SHP77 treated with DMSO at 0.1 percent for 48 hours (cell line): ENCODE measurements at places on chromosomes 1 and 21.

DNA sequence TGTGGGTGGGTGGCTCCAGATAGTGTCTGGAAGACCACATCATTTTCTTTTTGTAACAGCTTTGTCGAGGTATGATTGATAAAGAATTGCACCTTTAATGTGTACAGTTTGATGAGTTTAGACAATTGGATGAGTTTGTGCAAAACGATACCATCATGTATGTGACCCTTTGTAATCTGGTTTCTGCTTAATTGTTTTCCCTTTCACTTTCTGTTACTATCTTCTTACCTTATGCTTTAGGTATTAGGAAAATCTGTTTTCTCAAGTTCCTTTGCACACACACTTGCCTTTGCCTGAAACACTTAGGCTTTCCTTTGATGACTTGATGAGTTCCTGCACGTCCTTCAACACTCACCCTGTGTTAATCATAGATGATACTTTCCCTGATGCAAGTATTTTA is 6.8 kb downstream of the OR10Z1 start:
- no peak for DNase-seq

GRCh38 chr1:227320476-227320875 is 2.2 kb upstream of the CDC42BPA start:
- no peak for DNase-seq

GRCh38 chr1:107787299-107787698 is 177.7 kb downstream of the VAV3 start:
- no peak for DNase-seq

- no peak for DNase-seq
Measured at GRCh38 chr1:54610601-54611580, 12.4 kb downstream of the FAM151A start.

DNA sequence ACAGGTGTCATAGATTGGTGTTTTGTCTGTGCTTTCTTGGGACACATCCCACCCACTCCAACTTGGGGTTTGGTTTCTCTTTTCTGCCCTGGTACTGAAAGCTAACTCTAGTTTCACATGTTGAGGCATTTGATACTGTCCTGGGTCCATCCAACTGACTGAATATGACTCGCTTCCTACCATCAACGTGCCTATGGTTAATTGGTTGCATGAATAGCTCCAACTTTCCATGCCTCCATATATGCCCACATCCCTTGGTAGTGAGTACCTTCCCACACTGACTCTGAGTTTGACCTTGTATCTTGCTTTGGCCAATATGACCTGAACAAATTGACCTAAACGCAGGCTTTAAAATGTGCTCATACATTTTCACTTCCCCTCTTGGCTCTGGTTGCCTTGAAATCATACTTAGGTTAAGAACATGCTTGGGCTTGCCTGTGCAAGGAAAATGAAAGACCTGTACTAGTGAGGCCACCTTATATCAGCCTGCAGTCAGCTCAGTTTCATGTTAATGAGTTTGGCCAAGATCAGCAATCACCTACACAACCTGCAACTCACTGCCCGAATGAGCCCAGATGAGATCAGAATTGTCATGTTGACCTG is 81.0 kb upstream of the KCNK2 start:
- DNase-seq = no peak

DNA sequence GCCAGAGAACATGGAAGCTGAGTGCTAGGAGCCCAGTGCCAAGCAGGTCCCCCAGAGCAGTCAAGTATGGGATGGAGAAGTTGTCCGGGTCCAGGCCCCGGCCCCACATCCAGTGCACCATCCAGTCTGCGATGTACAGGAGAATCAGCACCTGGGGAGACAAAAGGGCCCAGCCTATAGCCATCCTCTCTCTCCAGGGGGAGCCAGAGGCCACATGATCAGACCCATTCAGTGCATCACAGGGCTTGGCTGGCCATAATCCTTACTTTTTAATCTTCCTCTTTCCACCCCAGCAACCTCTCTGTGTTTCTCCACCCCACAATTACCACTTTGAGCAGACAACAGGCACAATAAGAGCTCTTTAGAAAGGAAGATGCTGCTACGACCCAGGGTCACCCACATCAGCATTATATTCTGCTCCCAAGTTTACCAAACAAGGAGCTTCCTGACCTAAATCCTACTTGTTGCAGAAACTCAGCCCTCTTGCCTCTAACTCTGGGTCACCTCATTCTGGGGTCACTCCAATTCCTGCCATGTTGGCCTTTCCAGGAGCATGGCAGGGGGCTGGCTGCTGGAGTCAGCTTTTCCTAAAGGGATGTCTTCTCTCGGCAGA is 16.4 kb upstream of the RAB29 start:
- DNase-seq = no peak

GRCh38 chr1:204498981-204499380 is 4.4 kb upstream of the PIK3C2B start:
- no peak for DNase-seq

- DNase-seq = no peak
Measured at GRCh38 chr1:13947658-13948057, 247.7 kb downstream of the PRDM2 start.

DNA sequence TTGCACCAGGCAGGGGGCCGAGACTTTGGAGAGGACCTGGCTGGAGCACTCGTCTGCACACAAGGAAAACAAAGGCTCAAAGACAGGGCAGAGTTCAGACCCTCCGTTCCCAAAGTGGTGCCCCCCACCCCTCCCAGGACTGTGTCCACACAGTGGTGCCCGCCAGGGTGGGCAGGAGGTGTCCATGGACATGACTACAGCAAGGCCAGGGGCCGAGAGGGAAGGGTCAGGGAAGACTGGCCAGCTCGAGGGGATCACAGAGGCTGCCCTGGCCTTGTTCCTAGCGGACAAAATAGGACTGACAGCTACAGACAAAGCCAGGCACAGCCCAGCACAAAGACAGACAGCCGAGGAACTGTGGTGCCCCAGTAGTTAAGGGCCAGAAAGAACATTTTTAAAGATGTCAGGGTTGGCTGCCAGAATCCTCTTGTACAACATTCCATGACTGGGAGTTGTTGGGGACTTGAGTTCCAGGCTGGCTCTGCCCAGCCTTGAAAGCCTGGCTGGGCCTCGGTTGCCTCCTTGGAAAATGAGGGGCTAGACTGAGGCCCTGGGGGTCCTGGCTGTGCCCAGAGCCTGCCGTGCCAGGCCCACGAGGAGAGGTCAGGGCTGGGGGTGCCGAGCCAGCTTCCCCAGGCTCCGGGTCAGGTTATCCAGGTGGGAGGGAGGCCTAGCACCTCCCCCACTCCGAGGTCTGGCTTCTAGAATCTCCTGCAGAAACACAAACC is 63.7 kb downstream of the SLX9 start:
- no peak for DNase-seq

DNA sequence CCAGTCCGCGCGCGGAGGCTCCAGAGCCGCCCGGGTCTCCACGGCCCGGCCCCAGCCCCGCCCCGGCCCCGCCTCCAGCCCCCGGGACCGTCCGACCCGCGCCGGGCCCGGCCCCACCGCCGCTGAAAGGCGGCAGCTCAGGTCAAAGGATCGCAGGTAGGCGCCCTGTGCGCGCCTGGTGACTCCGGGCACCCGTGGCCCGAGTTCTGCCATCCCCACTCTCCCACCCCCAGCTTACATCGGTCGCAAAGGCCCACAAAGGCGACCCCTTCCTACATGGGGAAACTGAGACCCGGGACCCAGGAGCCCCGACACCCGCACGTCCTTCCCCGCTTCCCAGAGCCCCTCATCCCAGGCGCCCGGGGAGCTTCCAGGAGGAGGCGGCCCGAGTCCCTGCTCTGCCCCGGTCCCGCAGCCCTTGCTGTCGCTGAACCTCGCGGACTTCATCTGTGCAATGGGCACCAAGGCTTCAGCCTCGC is at the start of gene TMEM200B:
Gene TMEM200B (minus strand): TSS at position 17 of the 479 bp plus-strand sequence. CDS start 2,075 bp downstream, outside the sequence.
- no peak for DNase-seq

DNA sequence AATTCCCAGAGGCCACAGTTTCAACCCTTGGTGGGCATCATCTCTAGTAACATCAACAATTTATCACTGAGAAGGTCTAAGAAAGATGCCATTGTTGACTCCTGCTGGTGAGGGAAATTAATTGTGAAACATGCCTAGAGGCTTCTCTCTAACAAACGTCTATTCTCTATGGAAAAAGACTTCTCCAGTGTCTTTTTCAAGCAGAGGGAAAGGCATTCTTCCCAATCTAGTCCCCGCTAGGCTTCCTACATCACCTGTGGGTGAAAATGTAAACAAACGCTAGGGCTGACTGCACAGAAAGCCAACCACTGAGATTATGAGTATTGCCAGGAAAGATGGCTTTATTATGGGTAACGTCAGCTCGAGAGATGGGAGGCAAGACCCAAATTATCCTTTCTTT is 677.4 kb downstream of the NCAM2 start:
- DNase-seq = no peak
